CD8-positive, alpha-beta memory T cell (primary cell): ENCODE measurements at places on chromosomes 6 and 20. TPM values are rescaled to one million over a fixed set of nuclear protein-coding genes. Genes with fewer than 3 reads are reported as not detected.

The SNHG17 gene
- polyA plus RNA-seq, result 107 TPM

The FBXO5 gene
- 7.6 TPM for polyA plus RNA-seq

DNA sequence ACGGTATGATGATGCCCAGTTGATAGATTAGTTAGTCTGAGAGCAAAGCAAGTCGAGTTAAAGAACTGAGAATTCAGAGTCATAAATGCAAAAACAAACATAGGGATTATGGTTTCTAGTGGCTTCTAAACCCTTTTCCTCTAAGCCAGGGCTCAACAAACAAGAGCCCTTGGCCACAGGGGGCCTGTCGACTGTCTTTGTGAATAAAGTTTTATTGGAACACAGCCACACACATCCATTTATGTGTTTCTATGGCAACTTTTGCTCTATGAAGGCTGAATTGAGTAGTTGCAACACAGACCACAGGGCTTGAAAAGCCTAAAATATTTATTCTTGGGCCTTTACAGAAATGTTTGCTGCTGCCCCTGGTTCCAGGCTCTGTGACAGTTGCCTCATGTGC, 76.2 kb downstream of the SLC24A3 start:
- DNase-seq, result no peak

DNA sequence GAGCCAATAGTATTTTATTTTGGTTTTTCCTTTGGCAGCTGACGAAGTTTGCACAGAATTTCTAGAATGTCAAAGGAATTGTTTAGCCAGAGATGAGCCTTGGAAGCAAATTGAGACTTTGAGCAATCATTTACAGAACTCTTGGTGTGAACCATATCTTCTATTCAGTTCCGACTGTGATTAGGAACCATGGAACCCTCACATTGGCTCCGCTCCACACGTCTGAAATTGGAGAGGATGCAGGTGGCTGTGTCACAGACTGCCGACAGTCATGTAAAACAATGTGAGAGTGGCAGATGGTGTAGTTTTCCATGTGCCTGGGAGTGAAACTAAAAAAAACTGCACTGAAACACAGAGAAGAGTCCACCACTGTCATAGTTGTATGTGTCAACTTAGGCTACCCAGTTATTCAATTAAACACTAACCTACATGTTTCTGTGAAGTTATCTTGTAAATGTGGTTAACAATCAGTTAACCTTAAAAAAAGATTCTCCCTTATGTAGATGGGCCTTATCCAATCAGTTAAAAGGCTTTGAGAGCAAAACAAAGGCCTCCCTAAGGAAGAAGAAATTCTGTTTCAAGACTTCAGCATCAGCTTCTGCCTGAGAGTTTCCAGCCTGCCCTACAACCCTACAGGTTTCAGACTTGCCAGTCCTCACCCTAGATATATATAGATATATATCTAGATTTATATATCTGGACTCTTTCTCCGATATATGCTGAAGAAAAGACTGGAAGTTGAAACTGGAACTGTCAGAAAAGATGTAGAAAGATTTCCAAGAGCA, 3.3 kb upstream of the HMGN4 start:
- DNase-seq, result no peak

- DNase-seq, result no peak
Observed at GRCh38 chr20:10857352-10858070, 183.7 kb upstream of the JAG1 start.
